ENCODE measurements at places on chromosomes 5 and 9.

GRCh38 chr5:89173528-89173927 lies 290.5 kb upstream of the MEF2C start:
- DNase-seq = no peak

GRCh38 chr9:85543196-85543595 lies 198.6 kb downstream of the AGTPBP1 start:
- DNase-seq = no peak

DNA sequence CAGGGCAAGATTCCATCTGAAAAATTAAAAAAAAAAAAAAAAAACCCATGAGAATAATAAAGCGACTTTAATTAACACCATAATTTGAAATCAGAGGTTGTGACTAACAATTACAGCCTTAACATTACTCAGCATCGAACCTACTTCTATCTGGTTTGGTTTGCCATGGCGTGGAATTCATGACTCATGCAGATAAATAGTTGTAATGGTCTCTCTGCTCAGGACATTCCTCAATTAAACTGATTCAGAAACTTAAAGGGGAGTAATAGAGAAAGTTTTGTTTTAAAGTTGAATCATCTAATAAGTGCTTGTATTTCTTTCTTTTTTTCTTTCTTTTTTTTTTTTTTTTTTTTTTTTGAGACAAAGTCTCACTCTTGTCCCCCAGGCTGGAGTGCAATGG lies 135.5 kb downstream of the SPATA31D1 start:
- no peak for DNase-seq

DNA sequence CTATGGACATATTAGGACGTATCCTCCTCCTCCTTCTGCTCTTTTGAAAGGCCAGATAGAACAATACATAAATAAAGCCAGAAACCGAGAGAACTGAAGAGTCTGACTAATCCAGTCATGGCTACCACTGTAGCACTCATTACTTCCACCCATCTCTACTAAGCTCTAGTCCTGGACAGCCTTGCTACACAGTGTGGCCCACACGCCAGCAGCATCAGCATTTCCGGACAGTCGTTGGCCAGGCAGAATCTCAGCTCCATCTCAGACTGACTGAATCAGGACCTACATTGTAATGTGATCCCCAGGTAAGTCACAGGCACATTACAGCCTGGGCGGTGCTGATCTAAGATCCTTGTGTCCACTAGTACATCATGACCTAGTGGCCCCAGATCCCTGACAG lies 182.9 kb downstream of the DRD1 start:
- DNase-seq = no peak

DNA sequence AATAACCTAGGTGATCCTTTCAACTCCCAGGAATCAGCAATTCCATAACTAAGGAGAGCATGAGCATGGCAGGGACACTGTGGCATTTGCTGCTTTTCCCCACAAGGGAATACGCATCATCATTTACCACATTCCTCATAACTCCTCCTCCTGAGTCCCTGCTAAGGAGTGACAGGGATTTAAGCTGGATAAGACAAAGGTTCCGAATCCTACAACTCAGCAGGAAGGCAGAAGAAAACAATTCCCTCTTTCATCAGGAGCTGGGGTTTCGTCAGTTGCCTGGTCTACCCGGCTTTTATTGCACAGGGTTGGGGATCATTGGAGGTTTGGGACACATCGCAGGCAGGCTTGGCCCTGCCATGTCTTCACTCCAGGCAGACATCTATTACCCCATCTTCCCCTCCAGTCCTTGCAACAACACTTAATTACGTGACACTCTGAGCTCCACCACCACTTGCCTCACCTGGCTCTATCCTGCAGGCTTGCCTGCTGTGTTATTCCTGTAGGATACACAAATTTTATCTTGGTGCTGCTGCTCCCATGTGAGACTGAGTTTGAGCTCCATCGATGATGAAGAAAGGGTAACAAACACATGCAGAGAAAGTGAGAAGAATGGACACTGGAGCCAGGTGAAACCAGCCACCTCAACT lies 563.0 kb upstream of the KLF4 start:
- DNase-seq = no peak

DNA sequence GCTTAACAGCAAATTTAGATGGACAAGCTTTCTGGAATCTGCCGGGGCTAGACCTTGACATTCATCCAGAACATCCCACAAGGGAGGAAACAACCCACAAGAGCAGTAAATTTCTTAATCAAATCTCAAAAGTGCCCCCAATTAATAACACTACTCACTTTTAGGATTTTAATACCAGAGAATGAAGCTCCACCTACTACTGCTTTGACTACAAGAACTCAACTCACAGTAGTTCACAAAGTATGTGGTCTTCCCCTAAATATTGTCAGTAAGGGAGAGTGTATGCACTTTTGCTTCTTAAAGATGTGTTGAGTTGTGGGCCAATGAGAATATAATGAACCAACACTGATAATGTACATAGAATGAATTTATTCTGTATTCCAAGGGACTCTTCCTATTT lies 94.7 kb downstream of the EBF1 start:
- no peak for DNase-seq

DNA sequence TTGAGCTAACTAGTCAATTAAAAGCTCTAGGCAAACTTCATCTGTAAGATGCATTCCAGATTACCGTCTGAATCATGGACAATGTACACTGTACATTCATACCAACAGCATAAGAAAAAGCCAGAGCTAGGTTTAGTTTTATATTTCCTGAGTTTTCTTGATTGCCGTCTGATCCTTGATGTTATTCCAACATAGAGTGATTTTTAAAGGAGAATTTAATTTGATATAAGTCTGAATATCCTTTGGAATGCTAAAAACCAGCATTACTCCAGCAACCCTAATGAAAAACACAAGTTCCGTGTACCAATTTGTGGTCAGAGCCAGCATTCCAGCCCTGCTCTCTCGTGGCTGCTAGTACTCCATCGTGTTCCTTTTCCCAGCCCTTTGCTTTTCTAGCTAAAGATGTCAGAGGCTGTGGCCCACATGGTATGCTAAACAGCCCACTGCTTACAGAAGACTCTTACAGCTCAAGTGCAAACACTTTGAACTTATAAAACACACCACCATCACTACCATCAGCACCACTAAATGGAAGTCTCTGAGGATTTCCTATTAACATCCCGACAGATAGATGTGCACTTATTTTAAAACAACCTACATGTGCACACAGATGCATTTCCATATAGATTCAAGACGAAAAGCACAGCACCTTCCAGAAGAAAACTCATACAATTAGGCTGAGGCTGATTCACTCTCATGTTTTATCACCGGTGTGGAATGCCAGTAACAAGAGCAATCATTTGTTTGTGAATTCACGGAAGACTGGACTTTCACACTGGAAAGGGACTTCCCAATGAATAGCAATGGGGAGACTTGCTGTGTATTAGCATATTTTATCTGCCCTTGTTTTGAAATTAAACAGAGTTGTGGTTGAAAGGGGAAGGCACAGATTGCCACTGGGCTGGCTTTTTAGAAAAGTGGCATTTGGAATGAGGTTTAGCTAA lies 246.9 kb upstream of the GAS1 start:
- no peak for DNase-seq

GRCh38 chr5:114504560-114504959 lies 142.7 kb downstream of the KCNN2 start:
- DNase-seq = no peak

DNA sequence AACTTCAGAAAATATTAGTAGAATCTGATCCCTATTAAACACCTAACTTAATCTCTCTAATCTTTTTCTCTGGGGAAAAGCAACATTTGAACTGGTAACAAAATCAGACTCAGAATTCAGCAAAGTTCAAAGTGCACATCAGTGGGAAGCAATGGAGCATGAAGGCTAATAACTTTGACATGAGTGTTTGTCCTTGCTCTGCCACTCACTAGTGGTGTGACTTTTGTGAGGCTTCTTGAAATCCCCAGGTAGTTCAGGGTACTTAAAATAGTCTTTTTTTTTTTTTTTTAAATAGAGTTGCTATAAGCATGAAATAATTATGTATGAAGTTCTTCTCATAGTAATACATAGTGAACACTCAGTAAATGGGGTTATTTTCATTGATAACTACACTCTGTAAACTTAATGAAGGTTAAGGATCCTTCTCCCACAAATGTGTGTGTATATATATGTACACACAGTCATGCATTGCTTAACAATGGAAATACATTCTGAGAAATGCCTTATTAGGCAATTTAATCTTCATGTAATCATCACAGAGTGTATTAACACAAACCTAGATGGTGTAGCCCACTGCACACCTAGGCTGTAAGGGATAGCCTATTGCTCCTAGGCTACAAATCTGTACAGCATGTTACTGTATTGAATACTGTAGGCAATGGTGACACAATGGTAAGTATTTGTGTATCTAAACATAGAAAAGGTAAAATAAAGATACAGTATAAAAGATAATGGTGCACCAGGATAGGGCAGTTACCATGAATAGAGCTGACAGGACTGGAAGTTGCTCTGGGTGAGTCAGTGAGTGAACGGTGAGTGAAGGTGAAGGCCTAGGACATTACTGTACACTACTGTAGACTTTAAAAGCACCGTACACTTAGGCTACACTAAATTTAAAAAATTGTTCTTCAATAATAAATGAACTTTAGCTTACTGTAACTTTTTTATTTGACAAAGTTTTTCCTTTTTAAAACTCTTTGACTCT lies 73.3 kb upstream of the HMHB1 start:
- DNase-seq = no peak

DNA sequence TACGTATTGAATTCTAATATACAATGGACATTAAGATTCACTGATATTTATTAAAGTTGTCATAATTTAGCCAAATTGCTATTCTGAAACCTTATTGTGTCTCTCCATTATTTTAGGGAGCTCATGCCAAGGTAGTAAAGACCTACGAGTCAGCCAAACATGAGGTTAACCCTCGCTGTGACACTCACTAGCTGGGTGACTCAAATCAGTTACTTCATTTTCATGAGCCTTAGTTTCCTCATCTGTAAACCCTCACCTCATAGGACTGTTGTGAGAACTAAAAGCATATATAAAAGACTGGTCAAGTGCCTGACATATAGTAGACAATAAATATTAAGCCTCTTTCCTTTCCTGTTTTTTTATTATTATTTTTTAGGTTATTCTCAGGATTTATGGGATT lies 44.0 kb upstream of the PCA3 start:
- DNase-seq = no peak

DNA sequence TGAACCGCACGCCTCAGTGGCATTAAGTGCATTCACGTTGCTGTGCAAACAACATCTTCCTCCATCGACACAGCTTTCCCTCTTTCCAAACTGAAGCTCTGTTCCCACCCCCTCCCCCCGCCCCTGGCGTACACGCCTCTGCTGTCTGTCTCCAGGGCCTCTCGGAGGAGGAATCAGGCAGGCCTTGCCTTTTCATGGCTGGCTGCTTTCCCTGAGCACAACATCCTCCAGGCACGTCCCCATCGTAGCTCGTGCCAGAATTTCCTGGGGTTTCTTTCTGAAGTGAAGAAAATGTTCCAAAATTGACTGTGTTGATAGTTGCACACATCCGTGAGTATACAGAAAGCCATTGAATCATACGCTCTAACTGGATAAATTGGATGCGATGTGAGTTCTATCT lies 22.3 kb upstream of the TMEM250 start:
- DNase-seq = no peak

DNA sequence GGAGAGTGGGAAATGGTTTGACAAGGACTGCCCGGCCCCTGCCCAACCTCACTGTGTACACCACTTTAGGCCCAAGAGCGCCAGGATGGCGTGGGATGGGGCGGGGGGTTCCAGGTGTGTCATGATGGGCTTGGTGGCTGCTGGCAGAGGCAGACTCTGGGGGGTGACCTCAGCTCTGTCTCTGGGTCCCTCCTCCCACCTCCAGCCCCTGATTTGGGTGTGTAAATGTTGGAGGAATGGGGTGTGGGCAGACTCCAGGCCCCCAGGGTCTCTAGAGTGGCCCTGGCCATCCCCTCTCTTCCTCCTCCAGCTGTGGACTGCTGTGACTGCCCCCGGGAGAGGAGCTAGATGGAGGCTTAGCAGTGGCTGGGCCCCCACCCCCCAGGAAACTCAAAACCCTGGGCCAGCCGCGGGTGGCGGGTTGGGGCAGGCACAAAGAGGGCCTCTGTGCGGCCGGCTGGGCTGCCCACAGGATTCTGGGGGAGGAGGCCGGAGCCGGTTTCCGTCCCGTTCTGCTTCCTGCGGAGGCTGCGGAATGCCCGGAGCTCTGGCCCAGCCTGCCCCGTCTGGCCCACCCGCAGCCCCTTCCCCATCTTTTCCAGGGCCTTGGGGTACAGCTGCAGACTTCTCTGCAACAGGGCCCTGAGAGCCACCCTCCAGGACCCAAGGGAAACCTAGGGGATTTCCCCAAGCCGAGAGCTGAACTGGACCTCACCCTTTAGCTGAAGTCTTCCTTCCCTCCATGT lies 23.1 kb downstream of the CXXC5 start:
- no peak for DNase-seq

DNA sequence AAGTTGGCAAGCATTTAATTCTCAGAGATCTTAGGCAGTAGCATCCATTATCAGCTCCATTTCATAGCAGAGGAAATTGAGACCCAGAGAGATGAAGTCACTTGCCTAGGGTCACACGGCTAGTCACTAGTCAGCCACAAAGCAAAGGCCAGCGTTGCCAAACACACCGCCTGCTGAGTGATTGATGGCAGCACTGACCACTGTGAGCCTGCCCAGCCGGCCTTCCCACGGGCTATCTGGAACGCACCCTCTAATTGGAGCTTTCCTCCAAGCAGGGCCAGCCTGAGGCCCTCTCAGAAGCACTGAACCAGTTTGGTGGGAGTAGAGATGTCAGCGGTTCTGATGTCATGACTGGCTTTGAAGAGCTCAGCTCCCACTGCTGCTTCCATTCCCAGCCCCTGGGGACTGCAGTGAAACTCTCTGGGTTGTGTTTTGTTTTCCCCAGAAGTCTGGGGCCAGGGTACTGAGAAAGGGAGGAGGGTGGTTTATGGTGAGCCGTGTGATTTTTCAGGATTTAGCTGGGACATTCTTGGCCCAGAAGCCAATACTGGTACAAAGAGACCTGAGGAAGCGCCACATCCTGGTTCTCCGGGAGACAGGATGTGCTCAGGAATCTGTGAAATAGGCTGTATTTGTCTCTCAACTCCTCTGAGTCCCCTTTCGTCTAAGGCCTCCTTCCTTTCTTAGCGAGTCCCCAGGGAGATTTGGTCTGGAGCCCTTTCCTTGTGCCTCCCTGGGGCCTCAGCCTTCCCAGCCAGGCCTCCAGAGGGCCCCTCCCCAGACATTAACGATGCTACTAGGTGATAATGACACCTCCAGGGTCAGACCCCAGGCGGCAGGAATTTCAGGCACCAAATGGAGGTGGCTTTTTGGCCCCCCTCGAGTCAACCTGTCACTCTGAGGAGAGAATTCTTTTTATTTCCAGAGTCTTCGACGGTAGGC lies 44.5 kb downstream of the SPRY4 start:
- DNase-seq = no peak

DNA sequence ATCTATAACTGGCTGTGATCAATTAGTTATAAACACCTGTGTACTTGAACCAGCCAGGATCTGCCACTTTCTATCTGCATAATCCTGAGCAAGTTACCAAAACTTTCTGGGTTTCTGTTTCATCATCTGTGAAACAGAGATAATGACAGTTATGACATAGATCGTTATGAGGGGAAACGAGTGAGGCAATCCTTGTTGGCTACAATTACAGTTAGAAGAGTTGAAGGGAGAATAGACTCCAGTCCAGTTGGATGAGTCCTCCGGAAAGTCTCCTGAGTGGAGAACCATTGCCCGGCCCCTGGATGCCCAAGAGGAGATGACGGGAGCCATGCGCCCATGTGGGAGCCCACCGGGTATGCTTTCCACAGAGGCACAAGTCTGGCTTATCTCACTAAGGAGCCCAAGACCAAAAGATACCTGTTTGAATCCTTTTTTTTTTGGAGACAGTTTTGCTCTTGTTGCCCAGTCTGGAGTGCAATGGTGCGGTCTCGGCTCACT lies 4.5 kb downstream of the PDE6A start:
- DNase-seq = no peak

GRCh38 chr9:83708515-83709158 lies 879 bp upstream of the UBQLN1 start:
- DNase-seq = no peak
